ENCODE measurements at places on chromosomes 6 and 20.

GRCh38 chr20:25699914-25700313 is 3.3 kb upstream of the ZNF337 start:
- DNase-seq: no peak

DNA sequence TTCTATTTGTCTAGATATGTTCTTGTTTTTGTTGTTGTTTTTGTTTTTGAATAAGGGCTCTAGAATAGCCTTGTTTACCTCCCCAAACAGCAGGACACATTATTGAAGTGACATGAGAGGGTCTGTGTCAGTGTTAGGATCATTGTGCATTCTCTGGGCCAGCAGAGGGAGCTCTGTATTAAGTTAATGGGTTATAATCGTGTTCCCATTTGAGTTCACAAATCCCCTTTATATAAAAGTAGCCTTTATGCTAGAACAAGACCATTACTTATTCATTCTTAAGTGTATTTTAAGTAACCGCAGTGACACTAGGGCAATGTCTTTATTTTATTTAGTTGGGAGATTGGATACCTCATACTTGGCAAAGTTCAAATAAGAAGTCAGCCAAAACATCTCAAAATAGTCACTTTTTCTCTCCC is 44.8 kb downstream of the STK4 start:
- DNase-seq: peak; percentile 14

GRCh38 chr6:25326960-25327359 is 47.8 kb downstream of the CARMIL1 start:
- DNase-seq: no peak

GRCh38 chr20:56433880-56434255 is 21.8 kb downstream of the CASS4 start:
- DNase-seq: no peak
